Panc1 (cell line): ENCODE measurements at places on chromosomes 2 and 18. TPM values are rescaled to one million over a fixed set of nuclear protein-coding genes. Genes with fewer than 3 reads are reported as not detected.

The DYNAP gene
- not detected for total RNA-seq

The SLC5A7 gene
- total RNA-seq, result not detected

The RPRM gene
- total RNA-seq, result not detected

The SGPP2 gene
- 0.05 TPM for total RNA-seq

The ITGB6 gene
- 0.08 TPM for total RNA-seq

The CYTIP gene
- total RNA-seq, result 0.57 TPM

The DOCK10 gene
- total RNA-seq, result 5.8 TPM
